ENCODE measurements at places on chromosomes 7 and 10.
A peak's percentile ranks its signal among the peaks of the same experiment; 100 is the strongest.

DNA sequence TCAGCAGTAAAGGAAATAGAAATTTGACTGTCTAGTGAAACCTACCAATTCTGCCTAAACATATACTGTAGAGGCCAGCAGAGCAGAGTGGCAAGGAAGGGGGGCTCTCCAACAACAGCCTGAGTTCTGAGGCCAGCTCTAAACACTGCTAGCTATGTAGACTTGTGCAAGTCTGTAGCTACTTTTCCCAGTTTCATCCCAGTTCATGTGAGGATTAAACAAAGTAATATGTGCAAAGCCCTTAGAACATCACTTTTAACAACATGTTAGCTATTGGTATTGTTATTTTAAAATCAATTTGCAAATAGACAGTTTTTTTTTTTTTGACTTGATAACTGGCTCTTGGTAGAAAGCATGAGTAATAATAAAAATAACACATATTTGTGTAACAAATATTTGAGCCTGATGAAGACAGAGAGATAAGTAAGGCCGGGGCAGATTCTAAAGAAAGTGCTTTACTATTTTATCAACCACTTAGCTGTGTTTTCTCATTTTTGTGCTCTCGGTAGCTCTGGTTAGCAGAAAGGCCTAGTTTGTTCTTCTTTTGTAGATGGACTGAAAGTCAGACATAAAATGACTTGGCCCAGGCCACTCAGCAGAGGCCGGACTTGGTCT lies 9.3 kb downstream of the CHST12 start:
- no peak for DNase-seq

DNA sequence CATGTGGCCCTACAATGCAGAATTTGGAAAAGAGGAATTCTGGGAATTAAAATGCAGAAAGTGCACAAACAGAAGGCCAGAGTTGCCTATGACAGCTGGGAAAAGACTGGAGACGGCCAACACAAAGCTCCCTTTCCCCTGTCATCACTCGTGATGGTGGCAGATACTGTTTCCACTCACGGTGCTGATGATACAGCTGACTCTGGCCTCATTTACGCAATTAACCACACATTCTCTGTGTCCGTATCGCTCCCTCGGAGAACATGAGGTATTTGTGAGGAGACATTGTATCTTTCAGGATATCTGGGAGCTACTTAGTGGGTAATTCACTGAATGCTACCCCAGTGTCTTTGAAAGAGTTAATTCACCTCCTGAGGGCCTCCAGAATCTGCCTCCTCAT lies 172.8 kb downstream of the TAX1BP1 start:
- DNase-seq = no peak

- no peak for DNase-seq
Observed at GRCh38 chr7:5094641-5095040, 49.0 kb downstream of the RBAK start.

- peak; percentile 11 for DNase-seq
Observed at GRCh38 chr10:115417585-115418265, 324.6 kb downstream of the ATRNL1 start.

DNA sequence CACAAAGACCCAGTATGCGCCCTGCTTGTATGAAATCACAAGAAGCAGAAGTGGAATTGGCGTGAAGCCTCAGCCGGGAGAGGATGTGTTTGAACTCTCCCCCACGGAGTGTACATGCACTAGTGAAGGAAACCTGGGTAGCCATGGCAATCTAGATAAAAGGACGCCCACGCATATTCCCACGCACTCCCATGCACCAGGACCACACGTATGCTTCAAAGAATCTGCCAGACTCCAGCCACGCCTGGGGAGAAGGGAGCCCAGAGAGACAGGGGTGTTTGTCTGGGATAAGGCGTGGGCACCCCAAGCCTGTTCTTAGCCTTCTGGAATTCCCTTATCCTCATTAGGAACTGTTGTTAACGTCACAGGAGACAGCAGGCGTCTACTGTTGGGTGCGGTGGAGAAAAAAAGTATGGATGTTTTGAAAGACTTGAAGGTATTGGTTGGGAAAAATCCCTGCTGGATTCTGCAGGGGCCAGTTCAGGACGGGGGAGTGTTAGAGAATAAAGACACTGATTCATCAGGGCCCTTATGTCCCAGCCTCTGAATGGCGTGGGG lies 28.9 kb upstream of the ECHDC3 start:
- no peak for DNase-seq

GRCh38 chr10:35335133-35336083 lies 901 bp upstream of the CCNY start:
- DNase-seq = peak; percentile 12

DNA sequence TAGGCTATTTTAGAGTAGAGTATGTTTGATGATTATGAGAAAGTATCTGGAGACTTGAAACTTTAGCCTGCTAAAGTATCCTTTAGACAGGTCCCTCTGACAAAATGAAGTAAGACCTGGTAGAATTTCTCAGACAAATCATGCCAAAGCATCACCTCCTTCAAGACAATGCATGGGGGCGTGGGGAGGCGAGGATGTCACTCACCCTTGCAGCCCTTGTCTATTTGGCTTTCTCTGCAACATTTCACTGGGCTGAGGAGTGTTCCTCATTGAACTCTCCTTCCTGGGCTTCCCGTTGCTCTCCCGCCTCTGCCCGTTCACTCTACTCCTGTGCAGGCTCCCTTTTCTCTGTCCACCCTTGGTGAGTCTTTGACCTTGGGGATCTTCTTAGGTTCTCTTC lies 98.5 kb downstream of the JAZF1 start:
- no peak for DNase-seq

DNA sequence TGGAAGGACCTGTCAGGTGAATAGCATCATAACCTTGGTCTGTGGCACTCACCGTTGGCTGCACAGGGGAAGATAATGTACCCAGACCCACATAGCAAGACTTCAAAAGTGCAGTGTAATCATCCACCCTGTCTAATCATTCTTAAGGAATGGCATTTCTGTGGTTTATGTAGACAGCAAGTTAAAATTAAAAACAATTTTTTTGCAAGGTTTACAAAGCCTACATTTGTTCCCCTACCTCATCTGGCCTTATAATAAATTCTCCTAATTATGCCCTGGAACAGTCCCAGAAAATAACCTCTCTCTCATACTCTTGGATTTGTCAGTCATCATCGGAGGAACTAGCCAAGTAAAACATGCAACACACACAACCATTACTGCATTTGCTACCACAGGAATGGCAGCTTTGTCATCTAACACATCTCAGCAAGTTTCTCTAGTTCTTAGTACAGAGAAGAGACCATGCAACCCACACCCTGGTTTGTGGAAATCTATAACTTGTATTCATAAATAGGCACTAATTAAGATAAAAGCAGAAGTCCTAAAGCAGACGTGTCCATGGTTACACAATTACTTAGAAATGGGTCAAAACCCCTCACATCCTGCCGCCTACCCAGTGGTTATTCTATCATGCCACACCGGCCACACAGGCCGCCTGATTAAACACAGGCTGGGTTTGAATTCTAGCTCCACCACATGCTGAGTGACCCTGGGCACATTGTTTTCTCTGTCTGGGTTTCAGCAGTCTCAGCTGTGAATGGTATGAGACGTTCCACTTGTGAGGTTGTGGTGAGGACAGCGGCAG lies 19.1 kb downstream of the ABLIM1 start:
- no peak for DNase-seq

DNA sequence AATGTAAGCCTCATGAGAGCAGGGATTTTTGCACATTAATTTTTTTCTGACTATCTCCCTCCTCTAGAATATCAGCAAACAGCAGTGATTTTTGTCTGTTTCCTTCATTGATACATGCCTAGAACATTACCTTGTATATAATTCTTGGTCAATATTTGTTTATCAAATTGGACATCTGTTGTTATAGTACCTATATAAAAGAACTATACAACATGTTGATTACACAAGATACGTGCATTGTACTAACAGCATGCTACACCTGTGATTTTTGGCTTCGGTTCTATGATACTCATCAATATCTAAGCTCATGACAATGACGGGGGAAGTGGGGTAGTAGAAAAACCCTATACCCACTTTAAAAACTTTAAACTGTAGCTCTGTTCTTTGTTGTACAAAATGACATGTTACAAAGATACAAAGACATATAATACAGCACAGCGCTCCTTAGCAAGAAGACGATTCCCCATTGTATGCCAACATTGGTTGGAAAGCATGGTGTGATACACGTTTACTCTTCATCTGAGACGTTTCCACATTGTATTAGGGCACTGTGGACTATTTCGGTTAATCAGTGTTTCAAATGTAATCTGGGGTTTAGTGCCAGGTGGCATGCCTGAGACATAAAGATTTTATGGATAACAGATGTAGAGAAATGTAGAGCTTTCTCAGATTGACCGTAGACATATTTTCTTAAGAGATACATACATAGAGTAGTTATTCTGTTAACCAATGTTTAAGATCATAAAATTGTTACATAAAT lies 70.5 kb upstream of the FOXP2 start:
- no peak for DNase-seq

GRCh38 chr7:53740971-53741370 lies 705.5 kb downstream of the POM121L12 start:
- no peak for DNase-seq

DNA sequence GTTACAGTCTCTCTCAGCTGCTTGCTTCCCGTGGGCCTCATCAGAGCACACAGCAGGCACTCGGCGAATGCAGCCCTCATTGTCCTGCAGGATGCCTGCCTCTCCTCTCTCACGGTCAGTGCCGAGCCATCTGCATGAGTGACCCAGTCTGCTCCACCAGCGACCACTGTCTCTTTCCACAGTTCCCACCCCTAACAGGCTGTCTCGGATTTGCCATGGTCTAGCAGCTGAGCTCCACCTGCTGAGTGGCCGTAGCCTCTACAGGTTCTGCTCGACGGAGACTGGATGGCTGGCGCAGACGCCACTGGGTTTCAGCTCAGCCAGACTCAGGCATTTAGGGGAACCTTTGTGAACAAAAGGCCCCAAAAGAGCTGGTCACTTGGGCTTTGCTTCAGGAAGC lies 209.4 kb upstream of the FOXK1 start:
- DNase-seq = peak; percentile 4

- no peak for DNase-seq
Observed at GRCh38 chr10:122387572-122387971, 13.1 kb downstream of the PLEKHA1 start.

DNA sequence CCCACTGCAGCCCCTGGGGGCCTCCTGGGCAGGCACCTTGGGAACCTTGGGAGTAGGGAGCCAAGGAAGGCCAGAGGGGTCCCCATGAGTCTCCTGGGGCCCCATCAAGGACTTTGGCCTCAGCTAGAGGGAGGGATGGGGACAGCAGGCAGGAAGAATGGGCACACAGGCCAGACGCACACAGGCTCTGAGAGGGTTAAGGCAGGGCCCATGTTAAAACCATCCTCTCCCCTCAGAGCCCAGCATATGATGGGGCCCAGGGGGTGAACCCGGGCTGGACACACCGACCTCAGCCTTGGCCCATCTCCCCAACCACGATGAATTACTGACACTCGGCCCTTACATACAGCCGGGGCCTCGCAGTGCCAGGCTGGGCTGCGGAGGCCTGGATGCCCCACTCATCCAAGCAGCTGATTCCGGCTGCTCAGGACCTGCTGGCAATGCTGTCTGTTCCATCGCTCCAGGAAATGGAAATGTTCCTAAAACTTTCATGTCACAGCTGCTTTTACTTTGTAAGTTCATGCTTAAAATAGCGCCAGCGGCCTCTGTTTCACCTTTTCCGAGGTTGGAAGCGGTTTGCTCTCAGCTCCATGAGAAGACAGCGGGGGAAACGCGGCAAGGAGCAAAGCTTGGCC lies 17.3 kb upstream of the INPP5A start:
- no peak for DNase-seq

All from neural crest cell (in vitro differentiated cells).